WTC11 (cell line): ENCODE measurements at places on chromosomes 1 and 21. TPM values are rescaled to one million over a fixed set of nuclear protein-coding genes. Genes with fewer than 3 reads are reported as not detected.

DNA sequence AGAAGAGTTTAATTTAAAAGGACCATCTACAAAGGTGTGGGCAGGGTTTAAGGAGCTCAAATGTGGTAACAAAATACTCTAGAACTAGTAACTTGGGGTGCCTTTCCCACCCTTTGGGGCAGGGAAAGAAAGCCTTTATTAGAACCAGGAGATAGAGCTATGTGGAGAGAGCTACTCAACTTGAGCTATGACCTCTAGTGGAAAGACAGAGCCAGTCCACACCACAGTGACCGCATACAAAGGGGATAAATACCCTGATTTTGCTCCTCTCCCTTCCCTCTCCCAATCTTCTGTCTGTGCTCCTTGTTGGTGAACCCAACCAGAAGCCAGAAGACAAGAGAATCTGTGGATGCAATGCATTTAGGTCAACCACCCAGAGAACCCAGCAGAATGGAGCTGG, 54.4 kb upstream of the JAK1 start:
- H3K4me1 ChIP-seq, result peaks cover 29% of the 10 kb centered on the region
- peaks cover 2% of the 10 kb centered on the region; the same call in 1 of the 2 replicates for H3K36me3 ChIP-seq

The HES2 gene
- 1.9 to 2.7 TPM (median 1.9 TPM) in 3 replicates for total RNA-seq

GRCh38 chr1:54167422-54168139, 14.8 kb upstream of the CDCP2 start:
- H3K4me3 ChIP-seq, result no peak overlapping the region
- H3K36me3 ChIP-seq, result no peaks in the 10 kb centered on the region
- H3K4me1 ChIP-seq, result no peaks in the 10 kb centered on the region
- no peak for DNase-seq
- H3K27ac ChIP-seq, result no peak overlapping the region

DNA sequence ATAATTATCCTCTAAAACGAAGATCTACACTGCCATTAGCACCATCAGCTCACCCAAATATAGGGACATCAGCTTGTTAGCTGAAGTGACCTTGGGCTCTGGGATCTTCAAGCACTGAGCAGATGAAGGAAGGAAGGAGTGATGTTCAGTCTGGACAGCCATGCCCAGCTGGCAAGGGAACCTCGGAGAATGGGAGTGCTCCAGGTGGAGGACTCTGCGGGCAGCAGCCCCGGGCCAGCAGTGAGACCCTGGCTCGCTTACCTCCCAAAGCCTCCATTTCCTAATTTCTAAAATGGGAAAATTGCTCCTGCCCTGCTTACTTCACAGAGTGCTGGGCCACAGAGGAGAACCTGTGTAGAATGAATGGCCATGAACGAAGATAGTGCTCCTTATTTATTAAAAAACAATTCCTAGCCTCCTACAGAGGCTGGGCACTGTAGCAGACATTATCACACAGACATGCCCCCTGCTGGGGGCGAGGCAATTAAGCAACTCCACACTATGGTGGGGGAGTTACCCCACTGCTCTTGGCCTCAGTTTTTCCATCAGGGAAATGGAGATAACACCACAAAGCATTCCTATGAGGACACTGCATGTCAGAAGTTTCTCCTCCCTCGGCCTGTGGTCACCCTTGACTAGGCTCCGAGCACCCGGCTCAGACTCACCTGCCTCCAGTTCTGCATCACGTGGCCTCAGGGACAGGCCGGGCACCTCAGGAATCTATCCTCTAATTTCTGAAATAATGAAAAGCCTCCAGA, 117.6 kb downstream of the KCNN3 start:
- no peak overlapping the region for H3K27ac ChIP-seq
- peaks cover 7% of the 10 kb centered on the region; the same call in 1 of the 2 replicates for H3K27me3 ChIP-seq
- H3K36me3 ChIP-seq, result no peaks in the 10 kb centered on the region
- H3K4me1 ChIP-seq, result peaks cover 21% of the 10 kb centered on the region

The FCER1G gene
- total RNA-seq, result 0.48 to 1.0 TPM (median 0.85 TPM) in 3 replicates

DNA sequence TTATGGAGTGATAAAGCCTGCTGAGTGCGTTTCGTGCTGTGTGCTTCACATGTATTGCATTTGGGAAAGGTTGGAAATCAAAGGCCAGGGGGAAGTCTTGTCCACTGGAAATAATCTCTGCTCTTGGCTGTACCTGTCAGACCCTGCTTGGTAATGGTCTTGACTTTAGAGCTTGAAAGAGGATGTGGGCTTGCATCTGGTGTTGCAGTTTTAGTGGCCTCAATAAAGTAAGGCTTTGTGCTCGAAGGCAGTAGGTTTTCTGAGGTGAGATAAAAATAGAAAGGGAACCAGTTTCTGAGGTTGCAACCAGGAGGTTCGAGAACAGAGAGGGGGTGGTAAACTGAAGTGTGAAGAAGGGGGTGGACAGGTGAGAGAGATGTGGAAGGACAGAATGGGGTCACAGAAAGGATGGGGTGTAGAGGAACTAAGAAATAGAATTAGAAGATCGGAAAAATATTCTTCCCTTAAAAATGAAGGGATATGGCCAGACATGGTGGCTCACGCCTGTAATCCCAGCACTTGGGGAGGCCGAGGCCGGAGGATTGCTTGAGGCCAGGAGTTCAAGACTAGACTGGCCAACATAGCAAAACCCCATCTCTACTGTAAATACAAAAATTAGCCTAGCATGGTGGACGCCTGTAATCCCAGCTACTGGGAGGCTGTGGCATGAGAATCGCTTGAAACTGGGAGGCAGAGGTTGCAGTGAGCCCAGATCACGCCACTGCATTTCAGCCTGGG, 1.5 kb downstream of the S100PBP start:
- H3K27ac ChIP-seq, result peak overlapping the region; percentile 97
- peak overlapping the region; percentile 100 for H3K4me3 ChIP-seq
- peaks cover 34% of the 10 kb centered on the region for H3K4me1 ChIP-seq

DNA sequence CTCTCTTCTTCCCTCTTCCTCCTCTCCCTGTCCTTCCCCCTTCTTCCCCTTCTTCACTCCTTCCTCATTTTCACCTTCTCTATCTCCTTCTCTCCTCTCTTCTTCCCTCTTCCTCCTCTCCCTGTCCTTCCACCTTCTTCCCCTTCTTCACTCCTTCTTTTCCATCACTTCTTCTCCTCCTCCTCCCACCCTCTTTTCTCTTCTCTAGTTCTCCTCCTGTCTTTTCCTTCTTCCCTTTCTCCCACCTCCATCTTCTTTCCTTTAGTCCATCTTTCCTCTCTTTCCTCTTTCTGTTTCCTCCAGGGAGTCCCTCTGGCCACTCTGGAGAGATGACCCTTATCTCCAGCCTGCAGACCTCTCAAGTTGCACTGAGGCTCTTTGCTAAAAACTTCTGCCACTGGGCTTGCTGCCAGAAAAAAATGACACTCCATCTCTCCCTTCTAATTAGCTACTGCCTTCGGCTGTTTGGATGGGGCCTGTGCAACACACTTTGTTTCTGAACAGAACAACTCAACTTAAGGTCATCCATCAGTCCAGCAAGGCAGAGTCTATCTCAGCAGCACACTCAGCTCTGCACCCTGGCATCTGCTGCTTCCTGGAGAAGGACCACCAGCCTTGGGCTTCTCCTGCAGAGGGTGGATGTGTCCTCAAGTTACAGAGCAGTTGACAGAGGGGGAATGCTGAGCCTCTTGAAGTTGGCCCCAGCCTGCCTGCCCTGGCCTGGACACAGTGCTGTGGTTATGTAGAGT, 538.8 kb downstream of the MATN1 start:
- no peaks in the 10 kb centered on the region for H3K27me3 ChIP-seq
- H3K27ac ChIP-seq, result no peak overlapping the region
- H3K36me3 ChIP-seq, result no peaks in the 10 kb centered on the region
- no peak overlapping the region for H3K4me3 ChIP-seq
- H3K4me1 ChIP-seq, result no peaks in the 10 kb centered on the region
- DNase-seq, result no peak

- peaks cover 15% of the 10 kb centered on the region for H3K4me1 ChIP-seq
- peak within 1 kb of the TSS; percentile 94 for H3K4me3 ChIP-seq
- H3K27me3 ChIP-seq, result no peaks in the 10 kb centered on the region; the same call in 1 of the 2 replicates
- H3K27ac ChIP-seq, result peak within 1 kb of the TSS; percentile 98
- peak; percentile 92 for DNase-seq
These were observed at the start of gene PPP1R8 for GRCh38 chr1:27830621-27831440. Gene PPP1R8 (plus strand): TSS chr1:27830782. CDS start chr1:27830836, 54 bp downstream.

DNA sequence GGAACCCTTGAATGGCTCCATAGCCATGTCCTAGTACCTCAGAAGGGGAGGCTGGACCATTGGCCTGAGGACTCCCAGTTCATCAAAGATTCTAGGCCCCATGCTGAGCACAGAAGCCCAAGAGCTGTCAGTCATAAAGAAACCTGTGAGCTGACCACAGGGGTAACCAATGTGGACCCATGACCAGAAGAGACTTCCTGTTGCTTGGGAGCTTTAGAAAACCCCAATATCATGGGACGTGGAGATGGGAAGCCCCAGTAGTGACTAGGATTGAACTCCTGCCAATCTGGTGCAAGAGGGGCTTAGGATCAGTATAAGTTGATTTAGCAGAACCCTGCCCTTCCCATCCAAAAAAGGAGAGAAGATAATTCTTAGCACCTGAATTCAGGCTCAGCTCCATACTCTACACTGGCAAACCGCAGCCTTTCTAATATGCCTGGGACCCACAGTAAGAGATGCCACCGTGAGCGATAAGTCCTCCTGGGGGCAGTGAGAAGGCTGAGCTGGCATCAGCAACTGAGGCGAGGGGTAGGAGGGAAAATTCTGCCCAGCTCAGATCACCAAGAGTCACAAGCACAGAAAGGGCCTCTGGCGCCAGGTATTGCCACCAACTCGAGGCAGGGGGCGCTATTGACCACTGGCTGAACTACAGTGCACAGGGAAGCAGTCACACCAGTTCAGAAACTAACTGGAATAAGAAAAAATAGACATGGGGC, 108.9 kb downstream of the CAPN8 start:
- H3K27me3 ChIP-seq, result no peaks in the 10 kb centered on the region
- H3K4me3 ChIP-seq, result no peak overlapping the region
- H3K4me1 ChIP-seq, result no peaks in the 10 kb centered on the region
- H3K36me3 ChIP-seq, result no peaks in the 10 kb centered on the region
- peak; percentile 86 for DNase-seq

DNA sequence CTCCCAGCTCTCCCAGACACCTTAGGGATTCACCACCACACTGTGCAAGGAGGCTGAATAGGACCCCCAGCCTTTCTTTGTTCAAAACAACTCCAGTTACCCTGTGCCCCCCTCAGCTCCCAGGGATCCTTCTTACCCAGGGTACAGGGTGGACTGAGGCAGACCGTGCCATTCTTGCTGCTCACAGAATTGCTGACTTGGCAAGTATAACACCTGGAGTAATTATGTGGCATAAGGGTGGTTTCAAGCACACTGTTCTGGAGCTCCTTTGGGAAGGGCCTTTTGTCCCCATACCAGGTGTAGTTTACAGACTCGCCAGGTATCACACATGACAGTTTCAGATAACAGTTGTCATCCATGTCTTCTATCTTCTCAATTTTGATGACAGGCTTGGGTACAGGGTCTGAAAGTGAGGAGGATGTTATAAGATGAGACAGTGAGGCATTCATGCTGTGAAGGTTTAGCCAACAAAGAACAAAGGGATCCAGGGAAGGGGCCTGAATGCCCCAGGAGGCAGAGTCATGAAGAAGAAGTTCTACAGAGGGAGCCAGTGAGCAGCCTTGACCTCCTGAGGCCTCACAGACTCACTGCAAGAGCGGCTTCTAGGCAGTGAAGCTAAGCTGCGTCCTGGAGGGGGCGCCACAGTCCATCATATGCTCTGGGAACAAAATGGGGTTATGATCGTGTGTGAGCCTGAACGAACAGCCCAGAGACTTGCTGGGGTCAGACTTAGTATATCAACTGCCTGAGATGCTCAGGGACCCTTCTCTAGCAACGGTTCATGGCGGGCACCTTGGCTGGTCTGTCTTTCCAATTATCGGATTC, 30.3 kb downstream of the CD48 start:
- peak; percentile 93 for DNase-seq
- H3K4me1 ChIP-seq, result peaks cover 9% of the 10 kb centered on the region
- peaks cover 29% of the 10 kb centered on the region for H3K36me3 ChIP-seq
- no peaks in the 10 kb centered on the region; the same call in 1 of the 2 replicates for H3K27me3 ChIP-seq

DNA sequence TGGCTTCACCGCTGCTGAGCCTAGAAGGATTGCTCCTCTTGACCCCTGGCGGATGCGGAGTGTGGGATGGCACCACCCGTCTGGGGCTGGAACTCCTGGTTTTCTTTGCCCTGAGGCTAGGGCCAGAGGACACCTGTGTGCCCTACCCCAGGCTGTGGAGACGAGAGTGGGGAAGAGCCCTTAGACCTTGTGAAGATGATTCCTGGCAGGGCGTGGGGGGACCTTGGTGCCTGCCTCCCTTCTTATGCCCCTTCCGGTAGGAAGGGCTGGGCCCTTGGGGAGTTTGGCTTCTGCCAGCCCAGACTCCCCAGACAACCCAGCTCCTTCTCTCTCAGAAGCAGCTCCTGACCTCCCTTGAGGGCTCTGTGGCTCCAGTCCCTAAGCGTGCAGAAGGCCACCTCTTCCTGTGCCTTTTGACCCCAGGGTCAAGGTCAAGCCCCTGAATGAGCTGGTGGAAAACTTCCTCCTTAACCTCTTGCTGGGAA, 891 bp downstream of the RPS6KA1 start:
- H3K4me3 ChIP-seq, result peak overlapping the region; percentile 91
- DNase-seq, result peak; percentile 30
- H3K4me1 ChIP-seq, result peaks cover 26% of the 10 kb centered on the region
- H3K27ac ChIP-seq, result peak overlapping the region; percentile 94
- H3K27me3 ChIP-seq, result peaks cover 6% of the 10 kb centered on the region; the same call in 1 of the 2 replicates

DNA sequence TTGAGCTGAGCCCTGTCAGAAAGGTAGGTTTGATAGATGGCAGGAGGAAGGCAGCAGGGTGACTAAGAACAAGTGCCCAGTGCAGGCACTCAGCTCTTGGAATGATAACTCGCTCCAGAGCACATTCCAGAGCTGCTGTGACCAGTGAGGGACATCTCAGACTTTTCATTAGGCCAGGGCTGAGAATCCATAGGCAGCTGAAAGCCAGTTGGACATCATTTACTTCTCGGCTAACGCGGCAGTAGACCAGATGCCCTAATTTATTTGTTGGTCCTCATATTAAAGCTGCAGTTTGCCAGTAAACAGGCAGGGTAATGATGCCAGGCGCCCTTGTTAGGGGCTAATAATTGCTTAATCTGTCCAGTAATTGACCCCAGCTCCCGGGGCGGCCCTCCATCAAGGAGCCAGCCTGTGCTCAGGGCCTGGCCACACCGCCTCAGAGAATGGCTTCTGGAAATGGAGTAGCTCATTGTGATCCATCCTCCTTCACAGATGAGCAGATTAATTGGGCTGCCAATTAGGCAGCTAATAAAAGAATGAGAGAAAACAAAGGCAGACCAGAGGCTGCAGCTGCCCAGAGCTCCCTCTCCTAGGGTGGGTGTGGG, 122.0 kb downstream of the BEND5 start:
- H3K27ac ChIP-seq, result no peak overlapping the region
- no peaks in the 10 kb centered on the region for H3K36me3 ChIP-seq
- H3K4me3 ChIP-seq, result no peak overlapping the region
- H3K27me3 ChIP-seq, result 0 out of 2 replicates have a peak, but pooled peaks cover 4% of the 10 kb centered on the region
- no peak for DNase-seq

The PKLR gene
- 1.5 to 2.5 TPM (median 1.6 TPM) in 3 replicates for total RNA-seq

DNA sequence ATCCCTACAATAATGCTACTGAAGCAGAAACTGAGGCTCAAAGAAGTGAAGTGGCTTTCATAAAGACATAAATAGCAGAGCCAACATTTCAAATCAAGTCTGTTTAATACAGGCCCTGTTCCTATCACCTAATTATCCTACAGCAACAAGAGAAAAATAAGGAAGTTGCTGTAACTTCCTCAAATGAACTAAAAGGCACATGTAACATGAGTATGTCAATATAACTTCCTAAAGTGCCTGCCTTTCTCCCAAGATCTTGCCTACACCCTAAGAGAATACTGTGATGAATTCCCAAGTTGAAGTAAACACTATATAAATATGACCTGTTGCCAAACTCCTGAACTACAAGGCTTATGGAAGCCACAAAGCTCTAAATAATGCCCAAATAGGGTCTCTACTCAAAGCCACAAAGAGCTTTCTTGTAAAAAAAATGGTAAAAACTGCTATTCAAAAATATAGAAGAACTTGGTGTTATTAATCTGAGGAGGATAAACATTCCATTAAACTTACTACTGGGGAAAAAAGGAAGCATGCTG, 8.6 kb downstream of the BEND5 start:
- H3K4me3 ChIP-seq, result no peak overlapping the region
- H3K27me3 ChIP-seq, result no peaks in the 10 kb centered on the region
